ENCODE measurements at places on chromosomes 1 and 21.

DNA sequence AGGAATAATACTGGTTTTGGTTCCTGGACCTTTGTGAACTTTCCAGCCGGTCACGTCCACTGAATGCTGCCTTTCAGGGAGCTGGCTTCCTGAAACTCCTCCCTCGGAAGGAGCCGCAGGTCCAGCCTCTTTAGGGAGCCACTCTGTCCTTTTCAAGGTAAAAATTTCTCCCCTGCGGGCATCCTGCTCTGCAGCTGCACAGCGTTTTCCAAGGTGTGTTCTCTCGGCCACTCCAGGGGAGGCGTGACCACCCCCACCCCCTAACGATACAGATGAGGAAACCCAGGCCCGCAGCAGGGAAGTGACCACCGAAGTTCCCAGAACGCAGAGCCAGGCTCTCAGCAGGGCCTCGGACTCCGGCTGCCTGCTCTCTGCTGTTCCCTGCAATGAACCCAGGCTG is 21.5 kb downstream of the PADI2 start:
- DNase-seq = no peak

DNA sequence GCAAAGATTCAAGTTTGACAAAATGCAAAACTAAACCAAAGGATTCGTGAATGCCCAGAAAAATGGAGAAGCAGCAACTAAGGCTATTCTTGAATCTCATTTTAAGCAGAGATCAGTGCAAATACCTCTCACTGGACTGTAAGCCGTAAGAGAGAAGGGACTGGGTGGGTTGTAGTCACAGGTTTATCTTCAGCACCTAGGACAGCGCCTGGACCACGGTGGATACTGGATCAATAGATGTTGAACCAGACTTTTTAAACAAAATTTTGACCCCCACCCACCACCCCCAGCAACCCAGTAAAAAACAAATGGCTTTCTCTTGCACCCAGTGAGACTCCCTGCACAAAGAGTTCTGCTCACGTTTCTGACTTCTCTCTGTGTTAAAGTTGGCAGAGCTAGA is 347.1 kb downstream of the AJAP1 start:
- no peak for DNase-seq

DNA sequence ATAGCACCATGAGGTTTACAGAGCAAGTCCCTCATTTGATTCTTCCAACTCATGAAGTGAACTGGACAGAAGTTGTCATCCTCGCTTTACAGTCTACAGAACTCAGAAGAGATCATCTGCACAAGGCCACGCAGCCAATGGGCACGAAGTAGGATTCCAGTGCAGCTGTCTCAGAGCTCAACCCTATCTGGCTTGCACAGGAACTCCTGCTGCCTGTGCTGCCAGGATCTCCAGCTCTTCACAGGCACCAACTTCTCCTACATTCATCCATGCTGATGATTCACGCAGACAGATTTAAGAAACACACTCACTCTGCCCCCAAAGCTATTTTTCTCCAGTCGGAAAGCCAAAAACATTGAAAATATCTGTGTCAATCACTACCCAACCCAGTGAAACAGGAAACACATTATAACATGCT is 157.0 kb downstream of the RERE start:
- peak; percentile 92 for DNase-seq

GRCh38 chr1:25257196-25257595 is 9.9 kb upstream of the RSRP1 start:
- no peak for DNase-seq

DNA sequence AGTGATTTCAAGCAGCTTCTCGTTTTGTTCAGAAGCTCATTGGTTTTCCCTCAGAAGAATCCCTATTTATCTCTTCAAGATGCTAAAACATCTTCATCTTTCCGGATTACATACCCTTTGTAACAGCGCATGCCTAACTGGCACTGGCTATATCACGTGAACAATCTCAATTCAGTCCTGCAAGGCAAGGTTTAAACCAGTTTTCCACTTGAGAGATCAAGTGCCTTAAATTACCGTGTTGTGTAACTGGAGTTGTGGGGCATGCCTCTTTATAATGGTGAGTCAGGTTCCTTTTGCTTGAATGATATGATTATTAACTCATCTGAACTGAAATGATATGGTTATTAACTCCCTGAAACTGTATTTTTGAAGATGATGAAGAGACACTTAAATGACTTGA is 11.0 kb upstream of the ZFP69B start:
- DNase-seq = no peak

GRCh38 chr1:156063997-156064285 is 3.0 kb downstream of the RAB25 start:
- DNase-seq = no peak

- DNase-seq = peak; percentile 22
These were observed 30.2 kb downstream of the S100A6 start for GRCh38 chr1:153505576-153505975.

DNA sequence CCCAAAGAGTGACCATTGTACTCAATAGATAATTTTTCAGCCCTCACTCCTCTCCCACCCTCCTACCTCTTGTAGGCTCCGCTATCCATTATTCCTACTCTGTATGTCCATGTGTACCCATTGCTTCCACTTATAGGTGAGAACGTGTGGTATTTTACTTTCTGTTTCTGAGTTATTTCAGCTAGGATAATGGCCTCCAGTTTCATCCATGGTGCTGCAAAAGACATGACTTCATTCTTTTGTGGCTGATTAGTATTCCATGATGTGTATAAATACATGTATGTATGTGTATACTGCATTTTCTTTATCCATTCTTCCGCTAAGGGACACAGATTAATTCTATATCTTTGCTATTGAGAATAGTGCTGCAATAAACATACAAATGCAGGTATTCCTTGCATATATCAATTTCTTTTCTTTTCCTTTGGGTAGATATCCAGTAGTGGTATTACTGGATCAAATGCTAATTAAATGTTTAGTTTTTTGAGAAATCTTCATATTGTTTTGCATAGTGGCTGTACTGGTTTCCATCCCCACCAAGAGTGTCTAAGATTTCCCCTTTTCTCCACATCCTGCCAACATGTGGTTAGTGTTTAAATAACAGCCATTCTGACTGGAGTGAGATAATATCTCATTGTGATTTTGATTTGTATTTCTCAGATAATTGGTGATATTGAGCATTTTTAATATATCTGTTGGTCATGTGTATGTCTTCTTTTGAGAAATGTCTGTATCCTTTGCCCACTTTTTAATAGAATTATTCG is 4.9 kb downstream of the LY9 start:
- no peak for DNase-seq

DNA sequence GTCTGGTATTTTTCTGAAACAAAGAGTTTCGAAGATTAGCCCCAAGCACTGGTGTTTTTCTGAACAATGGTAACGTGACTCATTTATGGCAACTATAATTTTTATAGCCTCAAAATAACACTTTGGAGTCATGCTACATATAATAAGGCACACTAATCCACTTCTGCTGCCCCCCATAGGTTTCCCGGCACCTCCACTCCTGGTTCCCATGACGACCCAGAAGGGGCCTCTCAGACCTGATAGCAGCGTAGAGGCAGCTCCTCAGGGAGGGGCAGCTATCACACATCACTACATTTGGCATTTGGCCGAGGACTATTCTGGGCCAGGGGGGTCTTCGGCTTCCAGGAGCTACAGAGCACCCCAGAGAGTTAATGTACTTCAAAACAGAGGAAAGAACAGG is 23.3 kb downstream of the CAPN8 start:
- no peak for DNase-seq

DNA sequence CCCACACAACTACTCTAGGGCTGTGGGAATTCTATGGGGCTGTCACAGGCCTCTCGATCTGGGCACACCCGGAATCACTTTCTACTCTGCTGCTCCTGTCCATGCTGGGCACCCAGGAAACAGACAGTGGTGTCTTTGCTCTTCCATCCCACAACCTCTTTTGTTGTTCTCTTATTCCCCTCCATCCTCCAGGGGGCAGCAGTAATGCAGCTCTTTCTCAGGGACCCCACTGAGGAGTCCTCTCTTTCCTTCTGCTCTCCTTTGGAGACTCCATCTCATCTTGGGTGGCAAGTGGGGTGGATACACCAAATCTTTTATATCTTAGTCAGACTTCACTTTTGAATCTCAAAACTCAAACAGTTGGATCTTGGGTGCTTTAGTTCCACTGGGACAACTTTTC is 206.3 kb downstream of the HS2ST1 start:
- no peak for DNase-seq

- peak; percentile 43 for DNase-seq
These were observed 12.6 kb upstream of the S100B start for GRCh38 chr21:46617267-46618051.

- no peak for DNase-seq
These were observed 259.0 kb upstream of the FOXD3 start for GRCh38 chr1:63063367-63063766.

GRCh38 chr1:53260631-53261247 is 22.4 kb upstream of the MAGOH start:
- DNase-seq = no peak

DNA sequence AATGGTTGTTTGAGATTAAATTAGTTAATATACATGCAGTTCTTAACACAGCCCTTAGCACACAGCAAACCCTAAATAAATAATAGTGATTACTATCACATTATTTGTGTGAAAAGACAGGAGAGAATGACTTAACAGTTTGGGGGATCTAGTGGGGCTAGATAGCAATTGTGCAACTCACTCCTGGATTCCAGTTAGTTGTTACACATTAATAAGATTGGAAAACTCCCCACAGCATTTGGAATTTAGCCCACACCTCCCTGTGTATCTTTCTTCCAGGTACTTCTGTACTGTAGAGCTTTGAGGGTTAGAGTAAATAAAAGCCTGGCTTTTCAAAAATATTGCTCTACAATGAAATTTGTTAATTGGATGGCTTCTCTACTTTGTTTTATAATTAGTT is 93.2 kb downstream of the KCTD3 start:
- no peak for DNase-seq

DNA sequence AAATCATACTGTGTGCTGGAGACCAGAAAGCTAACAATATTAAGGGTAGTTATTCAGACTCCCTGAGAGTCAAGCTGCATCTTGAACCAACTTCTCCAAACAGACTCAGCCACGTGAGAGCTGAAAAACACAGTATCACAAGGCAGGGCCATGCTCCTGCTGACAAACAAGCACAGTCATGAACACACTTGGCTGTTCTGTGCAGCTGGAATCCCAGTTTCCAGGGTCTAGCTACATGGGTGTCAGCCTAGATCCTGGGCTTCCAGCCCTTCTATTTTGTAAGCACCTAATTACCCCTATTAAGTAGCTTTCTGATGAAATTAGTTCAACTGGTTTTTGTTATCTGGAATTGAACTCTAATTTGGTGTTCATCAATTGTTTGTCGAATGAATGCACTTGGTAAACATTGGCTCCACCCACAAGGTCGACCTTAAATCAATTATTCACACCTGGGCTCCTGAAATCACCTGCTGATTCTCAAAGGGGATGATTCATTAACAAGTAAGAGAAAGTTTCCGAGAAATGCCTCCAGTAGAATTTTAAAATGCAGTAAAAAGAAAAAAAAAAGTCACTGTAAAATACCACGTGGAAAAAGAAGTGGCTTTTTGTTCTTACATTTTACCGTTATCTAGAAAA is 179.3 kb downstream of the ZC3H11B start:
- no peak for DNase-seq

DNA sequence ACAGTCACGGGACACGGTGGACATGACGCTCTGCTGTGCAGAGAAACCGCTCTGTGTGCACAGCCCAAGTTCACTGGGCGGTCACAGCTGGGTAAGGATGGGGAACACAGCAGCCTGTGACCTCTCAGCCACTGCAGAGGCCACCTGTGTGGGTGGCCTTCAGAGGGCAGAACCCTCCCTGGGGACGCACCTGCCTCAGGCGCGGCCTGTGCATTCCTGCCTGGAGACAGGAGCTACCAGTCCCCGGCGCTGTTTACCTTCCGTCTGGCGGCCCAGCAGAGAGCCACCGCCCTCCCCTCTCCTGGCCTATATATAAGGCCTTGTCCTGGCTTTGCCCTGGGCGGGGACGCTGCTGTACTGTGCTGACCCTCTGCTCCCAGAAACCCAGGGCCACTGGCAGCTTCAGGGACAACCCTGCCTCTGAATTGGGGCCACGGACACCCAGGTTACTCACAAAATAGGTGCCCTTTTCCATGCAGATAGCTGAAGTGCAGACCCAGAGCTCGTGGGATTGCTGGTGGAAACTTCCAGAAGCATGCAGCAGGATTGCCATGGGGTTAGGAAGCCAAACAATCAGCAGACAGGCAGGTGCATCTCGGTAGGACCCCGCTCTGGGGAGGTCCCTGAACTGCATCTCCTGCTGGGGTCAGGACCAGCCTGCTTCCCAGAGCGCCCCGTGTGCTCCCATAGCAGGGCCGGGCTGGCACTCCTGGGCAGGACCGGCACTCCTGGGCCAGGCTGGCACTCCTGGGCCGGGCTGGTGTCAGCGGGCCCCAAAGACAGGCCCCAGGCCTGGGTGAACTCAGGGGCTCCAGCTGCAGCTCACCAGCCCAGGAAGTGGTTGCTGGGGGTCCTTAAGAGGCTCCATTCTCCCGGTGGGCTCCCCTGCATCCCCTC is 83.6 kb downstream of the SIK1 start:
- DNase-seq = no peak

- DNase-seq = no peak
These were observed 35.5 kb downstream of the SLC66A1 start for GRCh38 chr1:19347533-19348172.

GRCh38 chr1:18166341-18166740 is 58.7 kb downstream of the IGSF21 start:
- no peak for DNase-seq

GRCh38 chr1:8388732-8389562 is 71.0 kb downstream of the SLC45A1 start:
- no peak for DNase-seq

GRCh38 chr1:119327450-119328155 is 41.0 kb upstream of the HAO2 start:
- DNase-seq = peak; percentile 53

DNA sequence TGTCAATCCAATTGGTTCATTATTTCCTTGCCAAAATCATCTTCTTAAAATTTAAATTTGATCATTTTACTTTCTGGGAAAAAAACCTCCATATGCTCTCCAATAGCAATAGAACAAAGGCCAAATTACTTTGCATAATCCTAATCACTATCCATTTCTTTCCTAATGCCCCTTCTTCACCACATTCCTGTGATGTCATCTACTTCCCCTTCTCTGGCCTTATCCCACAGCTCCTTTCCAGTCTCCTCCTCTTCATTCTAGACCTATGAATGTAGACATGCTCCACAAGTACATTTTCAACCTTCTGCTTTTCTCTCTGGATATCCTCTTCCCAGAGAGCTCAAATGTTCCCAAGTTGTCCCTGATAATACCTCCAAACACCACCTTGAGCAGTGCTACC is 216.6 kb downstream of the MRPL39 start:
- DNase-seq = no peak

GRCh38 chr1:242428399-242429190 is 95.9 kb downstream of the PLD5 start:
- DNase-seq = no peak

GRCh38 chr1:93615582-93616150 is 66.0 kb downstream of the BCAR3 start:
- DNase-seq = peak; percentile 97

Measured in fibroblast of upper back skin (primary cell).